GM23248 (cell line): ENCODE measurements at places on chromosomes 2 and 18.

- peak; percentile 44 for DNase-seq
These were observed 33.3 kb upstream of the TMEM87B start for GRCh38 chr2:112021781-112022231.

- DNase-seq: peak; percentile 32
These were observed 8.8 kb downstream of the LBH start for GRCh38 chr2:30239986-30240752.

DNA sequence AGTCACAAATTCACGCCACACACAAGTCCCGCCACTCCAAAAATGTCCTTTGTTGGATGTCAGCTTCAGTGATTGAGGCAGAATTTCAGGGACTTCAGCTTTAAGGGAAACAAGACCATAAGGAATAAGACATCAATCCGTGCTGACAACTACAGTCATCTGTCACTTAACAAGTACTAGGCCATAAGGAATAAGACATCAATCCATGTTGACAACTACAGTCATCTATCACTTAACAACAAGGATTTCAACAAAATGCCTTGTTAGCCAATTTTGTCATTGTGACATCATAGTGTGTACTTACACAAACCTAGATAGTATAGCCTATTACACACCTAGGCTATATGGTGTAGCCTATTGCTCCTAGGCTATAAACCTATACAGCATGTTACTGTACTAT, 58.0 kb downstream of the ANTXR1 start:
- no peak for DNase-seq

DNA sequence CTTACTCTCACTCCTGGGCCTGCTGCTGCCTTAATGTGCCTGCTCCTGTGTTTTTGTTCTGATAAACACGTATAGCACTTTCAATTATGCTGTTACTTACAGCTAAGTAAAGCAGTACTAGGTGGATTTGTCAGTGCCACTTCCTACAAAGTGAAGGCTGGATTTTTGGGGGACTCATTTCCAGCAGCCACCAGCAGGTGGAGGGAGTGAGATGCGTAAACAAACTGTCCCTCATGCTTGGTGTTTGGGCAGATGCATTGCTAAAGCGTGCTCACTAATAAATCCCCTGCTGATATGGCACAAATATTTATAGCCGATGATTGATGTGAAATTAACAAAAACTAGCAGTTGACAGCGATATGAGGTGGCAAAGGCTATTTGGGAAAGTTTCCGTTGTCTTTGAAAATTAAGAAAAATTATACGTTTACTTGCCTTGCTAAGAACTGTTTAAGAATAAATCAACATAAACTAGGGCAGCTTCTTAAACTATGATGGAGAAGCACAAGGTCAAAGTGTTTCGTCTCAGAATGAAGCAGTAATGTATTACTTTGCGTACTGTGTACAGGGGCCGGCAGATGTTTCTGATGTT, 101.7 kb downstream of the AGAP1 start:
- peak; percentile 88 for DNase-seq

DNA sequence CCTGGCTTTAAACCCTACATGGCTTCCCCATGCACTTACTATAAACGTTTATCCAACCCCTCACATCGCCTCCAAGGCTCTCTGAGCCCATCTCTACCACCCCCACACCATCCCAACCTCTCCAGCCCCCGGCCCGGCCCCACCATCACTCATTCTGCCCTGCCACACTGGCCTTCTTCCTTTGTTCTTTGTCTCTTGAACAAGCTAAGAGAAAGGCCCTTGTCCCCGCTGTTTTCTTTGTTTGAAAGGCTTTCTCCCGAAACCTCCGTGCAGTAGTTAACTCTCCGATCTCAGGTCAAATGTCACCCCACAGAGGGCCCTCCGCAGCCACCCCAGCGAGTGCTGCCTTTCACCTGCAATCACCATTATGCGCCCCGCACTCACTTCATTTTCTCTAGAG, 100.4 kb downstream of the AFF3 start:
- DNase-seq: no peak

GRCh38 chr2:146918280-146918679, 926.5 kb upstream of the ACVR2A start:
- no peak for DNase-seq

- DNase-seq: peak; percentile 43
These were observed 27.4 kb upstream of the MBOAT2 start for GRCh38 chr2:9030841-9031240.

- peak; percentile 27 for DNase-seq
These were observed 32.7 kb upstream of the SPRED2 start for GRCh38 chr2:65465124-65465523.

GRCh38 chr2:159573846-159574606, 42.3 kb downstream of the BAZ2B start:
- peak; percentile 83 for DNase-seq

- DNase-seq: peak; percentile 97
These were observed 6.0 kb upstream of the SLC35F6 start for GRCh38 chr2:26757873-26758789.

- DNase-seq: no peak
These were observed 94.0 kb downstream of the ZNF532 start for GRCh38 chr18:58958628-58959027.

DNA sequence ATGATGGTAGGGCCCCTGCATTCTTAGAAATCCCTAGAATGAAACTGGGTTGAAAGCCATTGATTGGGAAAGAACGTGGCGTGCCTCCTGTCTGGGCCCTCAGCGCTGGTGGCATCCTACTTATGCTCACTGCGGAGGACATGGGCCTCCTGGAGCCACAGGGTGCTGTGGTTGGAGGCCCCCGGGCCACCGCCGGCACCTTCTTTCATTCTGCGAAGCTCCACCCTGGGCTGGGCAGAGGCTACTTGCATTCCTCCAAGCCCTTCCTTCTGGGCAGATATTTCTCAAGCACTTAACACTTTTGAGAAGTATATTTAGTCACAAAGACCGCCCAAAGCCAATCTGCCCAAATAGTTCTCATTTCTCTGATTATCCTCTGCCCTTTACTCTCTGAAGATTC, 311.9 kb downstream of the MYCN start:
- DNase-seq: no peak

GRCh38 chr2:24793761-24794435, 673 bp downstream of the CENPO start:
- peak; percentile 63 for DNase-seq

DNA sequence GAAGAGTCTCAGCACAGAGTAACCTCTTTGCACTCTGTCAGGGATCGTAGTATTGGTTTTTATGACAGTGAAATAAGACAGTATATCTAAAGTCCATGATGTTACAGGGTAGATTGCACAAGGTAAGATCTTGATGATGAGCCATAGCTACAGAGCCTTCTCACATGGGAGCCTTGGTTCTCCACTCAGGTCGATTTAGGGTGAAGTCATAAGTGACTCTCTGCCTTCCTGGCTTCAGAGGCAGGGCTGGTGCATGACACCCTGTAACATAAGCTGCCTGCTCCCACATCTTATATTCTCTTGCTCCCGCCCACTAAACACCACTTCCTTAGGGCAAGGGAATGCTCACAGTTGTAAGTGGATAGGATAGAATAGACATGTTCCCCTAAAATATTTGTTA, 13.3 kb downstream of the DAPL1 start:
- no peak for DNase-seq

DNA sequence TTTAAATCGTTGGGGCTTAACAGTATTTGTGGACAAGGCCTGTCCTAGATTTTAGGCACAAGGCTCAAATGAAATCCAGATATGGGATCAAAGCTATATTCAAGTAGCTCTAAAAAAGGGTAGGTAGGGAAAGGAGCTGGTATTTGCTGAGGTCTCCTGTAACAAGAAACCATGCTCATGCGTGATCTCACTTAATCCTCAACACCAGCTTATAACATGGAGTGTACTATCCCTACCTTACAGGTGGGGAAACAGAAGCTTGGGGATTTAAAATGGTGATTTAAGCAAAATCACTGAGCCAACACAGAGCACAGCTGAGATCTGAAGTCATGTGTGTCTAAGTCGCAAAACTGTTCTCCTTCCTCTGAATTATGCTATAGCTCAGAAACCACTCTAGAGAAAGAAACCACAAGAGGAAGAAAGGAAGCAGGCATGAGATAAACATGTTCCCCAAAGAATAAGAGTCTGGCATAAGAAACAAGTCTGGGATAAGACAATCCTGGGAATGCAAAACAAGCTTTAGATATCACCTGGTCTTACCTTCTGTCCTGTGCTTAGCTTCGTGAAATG, 43.1 kb downstream of the CYRIA start:
- DNase-seq: no peak

DNA sequence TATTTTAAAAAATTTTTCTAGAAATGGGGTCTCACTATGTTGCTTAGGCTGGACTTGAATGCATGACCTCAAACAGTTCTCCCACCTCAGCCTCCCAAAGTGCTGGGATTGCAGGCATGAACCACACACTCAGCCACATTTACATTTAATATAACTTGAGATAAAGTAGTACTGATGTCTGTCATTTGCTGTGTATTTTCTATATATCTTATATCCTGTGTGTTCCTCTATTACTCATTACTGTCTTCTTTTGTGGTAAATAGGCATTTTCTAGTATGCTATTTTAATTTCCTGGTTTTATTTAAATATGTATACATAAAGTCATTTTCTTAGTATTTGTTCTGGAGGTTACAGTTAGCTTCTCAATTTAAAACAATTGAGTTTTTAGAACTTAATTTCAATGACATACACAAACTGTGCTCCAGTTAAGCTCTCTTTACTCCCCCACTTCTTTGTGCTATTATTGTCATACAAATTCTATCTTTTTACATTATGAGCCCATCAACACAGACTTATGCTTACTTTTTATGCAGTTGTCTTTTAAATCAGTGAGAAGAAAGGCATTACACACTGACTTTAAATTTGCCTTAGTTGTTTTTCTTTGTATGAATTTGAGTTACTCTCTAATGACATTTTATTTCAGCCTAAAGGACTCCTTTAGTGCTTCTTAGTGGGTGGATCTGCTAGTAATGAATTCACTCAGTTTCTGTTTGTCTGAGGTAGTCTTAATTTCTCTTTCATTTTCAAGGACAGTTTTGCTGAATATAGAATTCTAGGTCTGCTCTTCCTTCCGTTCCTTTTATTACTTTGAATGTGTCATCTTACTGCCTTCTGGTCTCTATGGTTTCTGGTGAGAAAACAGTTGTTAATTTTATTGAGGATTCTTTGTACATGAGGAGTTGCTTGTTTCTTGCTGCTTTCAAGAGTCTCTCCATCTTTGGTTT, 6.2 kb upstream of the INPP4A start:
- no peak for DNase-seq

DNA sequence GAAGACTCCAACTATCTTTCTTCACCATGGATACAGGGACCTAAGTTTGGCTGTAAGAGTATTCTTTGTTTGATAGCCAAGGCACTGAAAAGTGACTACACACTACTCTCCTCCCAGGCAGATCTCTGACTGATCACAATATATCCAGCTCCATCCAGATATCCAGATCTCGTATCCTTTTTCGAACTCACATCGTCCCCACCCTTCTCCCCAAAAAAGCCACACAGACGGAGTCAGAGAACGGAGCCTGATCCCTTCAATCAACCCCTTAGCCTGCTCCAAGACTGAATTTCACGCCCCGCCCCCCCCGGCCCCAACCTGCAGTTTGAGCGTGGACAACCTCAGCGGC, 533 bp downstream of the DHX57 start:
- peak; percentile 45 for DNase-seq

GRCh38 chr2:167198576-167198975, 310.3 kb downstream of the XIRP2 start:
- no peak for DNase-seq

- DNase-seq: no peak
These were observed 71.5 kb upstream of the HDAC4 start for GRCh38 chr2:239472235-239472775.

GRCh38 chr2:25797620-25798488, 80.4 kb downstream of the ASXL2 start:
- no peak for DNase-seq

DNA sequence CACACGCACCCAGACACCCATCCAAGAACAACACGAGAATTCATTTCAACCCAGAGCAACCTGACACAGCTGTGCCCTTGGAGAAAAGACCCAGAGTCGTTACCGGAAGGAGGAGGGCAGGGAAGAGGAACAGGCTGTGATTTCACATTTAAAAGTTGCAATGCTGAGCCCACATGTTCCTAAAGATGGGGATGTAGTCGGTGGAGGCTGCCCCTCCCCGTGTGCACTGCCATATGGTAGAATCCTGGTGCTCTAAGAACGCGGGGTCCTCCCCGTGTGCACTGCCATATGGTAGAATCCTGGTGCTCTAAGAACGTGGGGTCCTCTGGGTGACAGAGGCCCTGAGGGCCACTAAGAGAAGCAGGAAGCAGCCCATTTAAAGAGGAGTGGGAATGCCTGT, 10.9 kb downstream of the MTERF4 start:
- DNase-seq: no peak

GRCh38 chr2:3122525-3122924, 255.1 kb downstream of the EIPR1 start:
- DNase-seq: no peak

DNA sequence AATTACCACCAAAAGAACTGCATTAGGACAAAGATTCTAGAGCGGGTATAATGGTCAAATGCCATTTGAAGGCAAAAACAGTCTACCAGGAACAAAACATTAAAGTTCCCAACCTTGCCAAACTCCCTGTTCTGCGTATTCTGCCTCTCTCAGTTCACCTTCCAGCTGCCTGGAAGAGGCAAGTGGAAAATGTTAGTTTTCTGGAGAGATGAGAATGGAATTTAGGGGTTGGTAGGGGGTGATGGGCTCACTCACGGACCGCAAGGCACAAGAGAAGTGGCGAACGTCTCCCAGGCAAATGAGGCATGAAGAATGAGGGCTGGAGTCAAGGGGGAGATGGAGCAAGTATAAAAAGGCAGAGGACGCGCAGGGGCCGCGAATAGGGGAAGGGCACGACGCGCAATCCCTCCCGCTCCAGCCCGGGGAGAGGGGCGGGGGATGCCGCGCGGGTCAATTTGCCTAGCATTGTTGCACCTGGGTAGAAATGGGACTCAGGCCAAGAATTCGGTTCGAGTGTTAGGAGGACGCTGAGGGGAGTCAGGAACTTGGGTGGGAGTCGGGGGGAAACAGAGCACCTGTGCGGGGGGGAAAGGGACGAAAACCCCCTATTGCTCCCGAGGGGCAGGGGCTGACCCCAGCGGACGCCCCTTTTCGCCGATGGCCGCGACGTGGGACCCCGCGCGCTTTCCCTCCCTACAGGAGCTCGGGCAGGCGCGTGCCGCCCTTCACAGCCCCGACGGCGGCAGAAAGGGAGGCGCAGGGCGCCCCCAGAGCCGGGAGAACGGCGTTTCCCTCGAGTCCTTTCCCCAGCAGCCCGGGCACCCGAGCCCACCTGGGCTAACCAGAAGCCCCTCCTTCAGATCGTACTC, 573 bp downstream of the PAIP2B start:
- peak; percentile 18 for DNase-seq

- no peak for DNase-seq
These were observed 1147.1 kb downstream of the CNTNAP5 start for GRCh38 chr2:125172181-125172580.

DNA sequence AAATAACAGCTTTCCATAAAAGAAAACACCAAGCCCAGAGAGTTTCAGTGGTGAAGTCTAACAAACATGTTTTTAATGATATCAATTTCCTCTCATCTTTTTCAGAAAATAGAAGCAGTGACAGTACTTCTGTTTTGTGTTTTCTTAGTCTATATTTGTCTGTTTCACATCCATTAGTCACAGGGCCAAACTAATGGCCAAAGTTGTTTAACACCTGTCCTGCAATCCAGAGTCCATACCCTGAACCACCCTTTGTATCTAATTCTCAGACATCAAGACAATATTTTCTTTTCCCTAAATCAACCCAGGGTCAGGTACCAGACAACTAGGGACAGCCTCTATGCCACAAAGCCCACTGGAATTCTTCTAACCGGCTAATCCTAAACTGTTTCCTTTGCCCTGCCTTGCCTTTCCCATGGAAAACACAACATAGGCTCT, 25.9 kb downstream of the TMSB10 start:
- DNase-seq: no peak
